Endothelial cell of umbilical vein (primary cell): ENCODE measurements at places on chromosomes 12 and 14. TPM values are rescaled to one million over a fixed set of nuclear protein-coding genes. Genes with fewer than 3 reads are reported as not detected.
A peak's percentile ranks its signal among the peaks of the same experiment; 100 is the strongest.

GRCh38 chr12:27905285-27906126 is 67.0 kb downstream of the PTHLH start:
- DNase-seq: no peak
- no peak overlapping the region for H3K4me3 ChIP-seq
- H3K27me3 ChIP-seq: no peaks in the 10 kb centered on the region
- no peaks in the 10 kb centered on the region for H3K4me1 ChIP-seq

GRCh38 chr12:49346659-49347310 is at the start of gene DNAJC22:
Gene DNAJC22 (plus strand): TSS chr12:49346888. CDS start chr12:49348873, 1,985 bp downstream.
- peak within 1 kb of the TSS; percentile 25 for H3K4me3 ChIP-seq
- H3K27me3 ChIP-seq: peaks cover 29% of the 10 kb centered on the region
- H3K4me1 ChIP-seq: peaks cover 40% of the 10 kb centered on the region

The ABCD2 gene
- total RNA-seq: not detected in 2 replicates

- no peaks in the 10 kb centered on the region for H3K36me3 ChIP-seq
- no peaks in the 10 kb centered on the region for H3K27me3 ChIP-seq
- H3K4me3 ChIP-seq: no peak overlapping the region
- H3K27ac ChIP-seq: no peak overlapping the region
- no peak for DNase-seq
These were observed 154.5 kb downstream of the SLC8A3 start for GRCh38 chr14:70034257-70034656.

The NCAPD2 gene
- 77.3 and 90.1 TPM in 2 replicates for total RNA-seq
